ENCODE measurements at places on chromosomes 2 and 18. TPM values are rescaled to one million over a fixed set of nuclear protein-coding genes. Genes with fewer than 3 reads are reported as not detected.

Gene TMEM18
- total RNA-seq = 17.7 TPM

Gene WDR35
- total RNA-seq = 4.1 TPM

Gene HOXD4
- total RNA-seq = not detected

Gene NPHP1
- total RNA-seq = 10.4 TPM

Gene CYP26B1
- total RNA-seq = 1.7 TPM

Gene DNAJC5G
- total RNA-seq = not detected

Gene PAIP2B
- total RNA-seq = 1.7 TPM

Gene KCNK3
- total RNA-seq = 0.12 TPM

Gene WDR7
- total RNA-seq = 4.5 TPM

Gene CENPO
- 19.7 TPM for total RNA-seq

Gene SKOR2
- total RNA-seq = not detected

Gene TMEFF2
- 5.0 TPM for total RNA-seq

Gene GRB14
- 0.48 TPM for total RNA-seq

Gene PROC
- total RNA-seq = 1.3 TPM

Gene IL36A
- not detected for total RNA-seq

Gene MC2R
- total RNA-seq = not detected

Gene CCDC138
- 8.8 TPM for total RNA-seq

Gene B3GNT2
- 18.7 TPM for total RNA-seq

Gene GCG
- not detected for total RNA-seq

Gene ONECUT2
- 1.3 TPM for total RNA-seq

Gene CAVIN2
- 1.9 TPM for total RNA-seq

Gene MYO7B
- total RNA-seq = 0.48 TPM

Gene PFN4
- 0.72 TPM for total RNA-seq

Gene FAM228B
- total RNA-seq = 0.27 TPM
